ENCODE measurements at places on chromosomes 5 and 9.

DNA sequence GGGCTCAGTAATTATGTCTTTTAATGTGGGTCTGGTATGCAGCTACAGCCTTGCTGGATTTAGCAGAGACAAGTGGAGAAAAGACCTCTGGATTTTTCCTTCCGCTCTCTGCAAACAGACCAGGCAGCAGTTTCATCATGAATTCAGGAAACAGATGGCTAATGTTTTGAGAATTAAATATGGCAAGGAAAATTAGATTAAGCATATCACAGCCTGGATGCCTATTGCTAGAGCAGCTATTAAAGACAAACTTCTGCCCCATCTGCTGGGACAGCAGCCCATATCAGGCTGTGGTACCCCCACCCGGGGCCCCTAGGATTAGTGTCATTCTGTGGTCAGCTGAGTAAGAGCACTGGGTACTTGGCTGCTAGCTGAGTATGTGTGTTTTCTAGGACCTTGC, 6.2 kb downstream of the SKP2 start:
- DNase-seq = no peak

- DNase-seq = no peak
Measured at GRCh38 chr5:61823781-61824180, 482.2 kb upstream of the KIF2A start.

GRCh38 chr9:98164912-98165311, 27.5 kb downstream of the CORO2A start:
- no peak for DNase-seq

DNA sequence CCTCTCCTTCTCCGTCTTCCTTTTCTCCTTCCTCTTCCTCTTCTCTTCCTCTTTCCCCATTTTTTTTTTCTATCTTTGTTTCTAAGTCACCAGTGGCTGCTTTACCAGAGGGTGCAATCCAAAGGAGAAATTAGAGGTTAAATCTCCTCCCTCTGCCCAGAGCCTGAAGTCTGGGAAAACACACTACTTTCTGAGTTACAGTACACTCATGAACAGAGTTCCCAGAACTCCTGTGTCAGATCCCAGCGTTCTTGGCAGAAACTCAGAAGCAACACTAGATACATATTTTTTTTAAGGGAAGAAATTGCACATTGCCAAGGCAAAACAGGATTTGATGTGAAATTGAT, 189.0 kb downstream of the SNCAIP start:
- no peak for DNase-seq

- DNase-seq = no peak
Measured at GRCh38 chr5:50875002-50875344, 208.5 kb downstream of the PARP8 start.

DNA sequence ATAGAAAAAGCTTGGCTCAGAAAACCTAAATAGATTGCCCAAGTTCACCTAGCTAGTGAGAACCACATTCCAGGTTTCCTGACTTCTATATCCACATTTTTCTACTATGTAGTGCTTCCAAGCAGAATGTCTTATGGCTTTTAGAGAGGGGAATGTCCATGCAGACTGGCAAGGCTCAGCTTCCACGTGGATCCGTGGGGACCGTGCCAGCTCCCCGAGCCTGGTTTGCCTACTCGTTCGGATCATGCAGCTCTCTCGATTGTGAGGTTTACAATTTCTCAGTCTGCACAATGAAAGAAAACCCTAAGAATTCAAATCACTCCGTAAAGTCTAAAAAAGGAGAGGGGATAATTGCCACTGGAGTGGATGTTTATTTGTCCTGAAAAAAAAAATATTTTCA, 256.5 kb upstream of the NR4A3 start:
- no peak for DNase-seq

DNA sequence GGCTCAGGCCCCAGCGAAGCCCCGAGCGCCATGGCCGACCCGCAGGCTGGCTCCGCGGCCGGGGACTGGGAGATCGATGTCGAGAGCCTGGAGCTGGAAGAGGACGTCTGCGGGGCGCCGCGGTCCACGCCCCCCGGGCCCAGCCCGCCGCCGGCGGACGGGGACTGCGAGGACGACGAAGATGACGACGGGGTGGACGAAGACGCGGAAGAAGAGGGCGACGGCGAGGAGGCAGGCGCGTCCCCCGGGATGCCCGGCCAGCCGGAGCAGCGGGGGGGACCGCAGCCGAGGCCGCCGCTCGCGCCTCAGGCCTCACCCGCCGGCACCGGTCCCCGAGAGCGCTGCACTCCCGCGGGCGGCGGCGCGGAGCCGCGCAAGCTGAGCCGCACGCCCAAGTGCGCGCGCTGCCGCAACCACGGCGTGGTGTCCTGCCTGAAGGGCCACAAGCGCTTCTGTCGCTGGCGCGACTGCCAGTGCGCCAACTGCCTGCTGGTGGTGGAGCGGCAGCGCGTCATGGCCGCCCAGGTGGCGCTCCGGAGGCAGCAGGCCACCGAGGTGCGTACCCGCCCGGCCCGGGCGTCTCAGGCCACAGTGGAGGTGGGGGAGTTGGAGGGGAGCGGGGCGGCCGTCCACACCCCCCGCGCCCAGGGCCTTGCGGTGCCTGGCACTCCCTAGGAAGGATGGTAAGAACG, 1.6 kb downstream of the DMRT2 start:
- no peak for DNase-seq

GRCh38 chr5:176491101-176491502, 42.9 kb downstream of the FAF2 start:
- DNase-seq = no peak

DNA sequence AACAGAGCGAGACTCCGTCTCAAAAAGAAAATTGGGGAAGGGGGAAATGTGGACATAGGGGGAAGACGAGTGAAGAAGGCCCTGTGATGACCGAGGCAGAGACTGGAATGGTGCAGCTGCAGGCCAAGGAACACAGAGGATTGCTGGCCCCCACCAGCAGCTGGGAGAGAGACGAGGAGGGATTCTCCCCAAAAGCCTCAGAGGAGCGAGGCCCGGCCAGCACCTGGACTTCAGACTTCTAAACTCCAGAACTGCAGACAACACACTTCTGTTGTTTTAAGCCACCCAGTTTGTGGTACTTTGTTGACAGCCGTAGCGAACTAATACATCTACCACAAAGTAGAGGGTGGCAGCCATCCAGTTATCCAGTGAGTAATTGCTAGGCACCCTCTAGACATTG, 124.6 kb downstream of the ATPSCKMT start:
- no peak for DNase-seq

DNA sequence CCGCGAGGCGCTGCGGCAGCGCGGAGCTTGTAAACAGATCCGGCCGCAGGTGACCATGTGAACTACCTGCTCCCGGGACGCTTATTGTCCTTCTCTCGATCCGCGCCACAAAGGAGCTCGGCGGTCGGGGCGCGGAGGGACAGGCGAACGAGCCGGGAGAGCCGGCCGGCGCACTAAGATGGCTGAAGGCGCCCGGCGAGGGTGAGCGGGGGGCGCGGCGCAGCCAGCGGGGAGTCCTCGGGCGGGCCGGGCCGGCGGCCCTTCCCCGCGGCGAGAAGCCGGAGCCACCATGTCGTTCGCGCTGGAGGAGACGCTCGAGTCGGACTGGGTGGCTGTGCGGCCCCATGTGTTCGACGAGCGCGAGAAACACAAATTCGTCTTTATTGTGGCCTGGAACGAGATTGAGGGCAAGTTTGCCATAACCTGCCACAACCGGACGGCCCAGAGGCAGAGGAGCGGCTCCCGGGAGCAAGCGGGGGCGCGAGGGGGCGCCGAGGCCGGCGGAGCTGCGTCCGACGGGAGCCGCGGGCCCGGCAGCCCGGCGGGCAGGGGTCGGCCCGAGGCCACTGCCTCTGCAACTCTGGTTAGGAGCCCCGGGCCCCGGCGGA, 535 bp downstream of the JMY start:
- DNase-seq = peak; percentile 26

DNA sequence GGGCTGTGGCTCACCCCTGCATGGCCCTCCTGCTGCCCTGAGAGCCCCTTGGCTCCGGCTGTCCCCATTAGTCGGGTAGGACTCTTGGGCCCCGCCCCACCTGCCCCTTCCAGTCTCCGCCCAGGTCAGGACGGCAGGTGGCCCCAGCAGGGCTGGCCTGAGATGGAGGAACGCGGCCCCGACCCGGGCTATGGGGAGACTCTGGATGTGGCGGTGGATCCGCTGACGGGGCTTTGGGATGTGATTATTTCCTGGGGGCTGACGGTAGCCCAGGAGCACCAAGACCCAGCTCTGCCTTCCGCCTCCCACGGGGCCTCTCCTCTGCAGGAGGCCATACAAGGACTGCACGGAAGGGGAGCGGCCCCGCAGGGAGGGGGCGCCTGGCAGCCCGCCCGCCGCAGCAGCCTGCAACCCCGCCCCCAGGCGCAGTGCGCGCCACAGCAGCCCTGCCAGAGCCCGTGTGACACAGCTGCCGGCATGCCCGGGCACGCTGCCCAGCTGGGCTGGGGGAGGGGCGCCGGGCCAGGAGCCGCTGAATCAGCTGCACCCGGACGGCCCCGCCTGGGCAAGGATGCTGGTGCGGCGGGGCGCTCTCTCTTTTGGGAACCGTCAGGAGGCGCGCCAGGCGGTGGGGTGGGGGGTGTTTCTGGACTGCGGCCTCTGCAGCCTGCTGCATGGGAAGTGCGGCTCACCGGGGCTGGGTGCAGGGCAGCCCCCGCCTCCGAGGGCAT, 9.2 kb downstream of the TMEM250 start:
- DNase-seq = peak; percentile 81

GRCh38 chr5:32668552-32668951, 42.6 kb upstream of the NPR3 start:
- DNase-seq = no peak

- no peak for DNase-seq
Measured at GRCh38 chr5:60687927-60688720, 11.8 kb downstream of the DEPDC1B start.

- no peak for DNase-seq
Measured at GRCh38 chr5:138980441-138980840, 105.3 kb upstream of the LRRTM2 start.

DNA sequence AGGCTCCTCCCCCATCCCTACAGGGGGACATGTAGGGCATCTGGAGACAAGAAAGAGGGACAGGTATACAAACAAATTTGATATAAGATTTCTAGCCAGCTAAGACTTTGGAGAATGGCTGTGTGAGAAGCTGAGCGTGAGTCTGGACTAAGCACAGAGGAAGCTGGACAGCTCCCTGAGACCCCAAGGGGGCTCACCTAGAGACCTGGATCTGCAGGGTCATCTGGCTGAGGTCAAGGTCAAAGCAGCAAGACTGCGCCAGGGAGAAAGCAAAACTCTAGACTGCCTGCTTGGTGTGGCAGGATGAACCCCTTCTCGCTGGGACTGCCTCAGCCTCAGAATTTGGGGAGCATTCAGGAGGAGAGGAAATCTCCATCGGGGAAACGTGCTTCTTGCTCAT, 8.0 kb upstream of the GSN start:
- no peak for DNase-seq

DNA sequence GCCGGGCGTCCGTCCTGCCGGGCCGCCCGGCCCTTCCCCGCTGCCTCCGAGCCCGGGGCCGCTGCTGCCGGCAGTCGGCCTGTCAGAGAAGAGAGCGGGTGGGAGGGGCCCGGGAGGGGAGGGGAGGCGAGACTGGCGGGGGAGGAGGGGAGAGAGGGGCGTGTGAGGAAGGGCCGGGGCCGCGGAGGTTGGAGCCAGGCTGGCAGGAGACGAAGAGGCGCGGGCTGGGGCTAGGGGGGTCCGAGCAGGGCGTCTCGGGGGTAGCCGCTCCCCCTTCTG, 570 bp downstream of the CREBRF start:
- no peak for DNase-seq

DNA sequence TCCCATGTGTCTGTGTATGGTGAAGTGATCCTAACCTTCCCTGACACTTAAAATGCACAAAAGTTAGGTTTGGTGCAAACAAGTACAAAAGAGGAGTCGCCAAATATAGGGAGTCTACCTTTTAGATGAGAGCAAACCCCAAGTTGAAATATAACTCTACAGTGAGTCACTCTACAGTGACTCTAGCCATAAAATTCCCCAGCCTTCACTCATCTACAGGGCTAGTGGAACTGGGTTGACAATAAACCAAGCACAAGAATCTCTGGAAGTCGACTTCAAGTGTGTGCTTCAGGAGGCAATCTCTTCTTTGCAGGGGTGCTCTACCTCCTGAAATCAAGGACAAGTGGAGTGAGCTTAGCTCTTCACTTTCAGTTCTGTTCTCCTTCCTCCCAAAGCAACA, 3.3 kb downstream of the SHISAL2B start:
- no peak for DNase-seq

- no peak for DNase-seq
Measured at GRCh38 chr5:154728939-154729588, 26.1 kb upstream of the LARP1 start.

DNA sequence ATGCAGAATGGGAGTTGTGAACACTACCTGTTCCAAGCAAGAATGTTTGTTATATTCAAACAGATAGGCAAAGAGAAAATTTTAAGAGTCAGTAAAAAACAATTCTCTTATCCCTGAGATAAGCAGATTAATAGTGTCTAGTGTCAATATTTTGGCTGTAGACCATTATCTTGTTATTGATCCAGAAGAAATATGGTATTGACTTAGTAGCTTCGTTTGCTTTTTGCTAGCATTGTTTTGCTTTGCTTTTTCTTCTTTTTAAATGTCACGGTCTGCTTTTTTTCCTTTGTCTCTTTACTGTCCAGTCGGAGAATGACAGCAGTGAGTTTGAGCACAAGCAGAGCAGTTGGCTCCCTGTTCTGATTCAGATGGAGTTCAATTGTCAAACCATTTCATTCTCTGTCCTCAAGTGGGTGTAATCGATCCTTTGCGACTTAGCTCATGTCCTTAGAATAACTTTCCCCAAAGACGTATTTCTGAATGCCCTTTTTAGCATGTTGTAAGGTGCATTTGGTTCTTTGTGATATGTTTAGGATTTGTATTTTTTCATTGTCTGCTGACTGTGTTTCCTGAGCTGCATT, 29.3 kb downstream of the FUBP3 start:
- no peak for DNase-seq

GRCh38 chr5:59744531-59744992, 149.0 kb downstream of the PDE4D start:
- no peak for DNase-seq
